A549 (cell line): ENCODE measurements at places on chromosomes 3 and 15. TPM values are rescaled to one million over a fixed set of nuclear protein-coding genes. Genes with fewer than 3 reads are reported as not detected.

DNA sequence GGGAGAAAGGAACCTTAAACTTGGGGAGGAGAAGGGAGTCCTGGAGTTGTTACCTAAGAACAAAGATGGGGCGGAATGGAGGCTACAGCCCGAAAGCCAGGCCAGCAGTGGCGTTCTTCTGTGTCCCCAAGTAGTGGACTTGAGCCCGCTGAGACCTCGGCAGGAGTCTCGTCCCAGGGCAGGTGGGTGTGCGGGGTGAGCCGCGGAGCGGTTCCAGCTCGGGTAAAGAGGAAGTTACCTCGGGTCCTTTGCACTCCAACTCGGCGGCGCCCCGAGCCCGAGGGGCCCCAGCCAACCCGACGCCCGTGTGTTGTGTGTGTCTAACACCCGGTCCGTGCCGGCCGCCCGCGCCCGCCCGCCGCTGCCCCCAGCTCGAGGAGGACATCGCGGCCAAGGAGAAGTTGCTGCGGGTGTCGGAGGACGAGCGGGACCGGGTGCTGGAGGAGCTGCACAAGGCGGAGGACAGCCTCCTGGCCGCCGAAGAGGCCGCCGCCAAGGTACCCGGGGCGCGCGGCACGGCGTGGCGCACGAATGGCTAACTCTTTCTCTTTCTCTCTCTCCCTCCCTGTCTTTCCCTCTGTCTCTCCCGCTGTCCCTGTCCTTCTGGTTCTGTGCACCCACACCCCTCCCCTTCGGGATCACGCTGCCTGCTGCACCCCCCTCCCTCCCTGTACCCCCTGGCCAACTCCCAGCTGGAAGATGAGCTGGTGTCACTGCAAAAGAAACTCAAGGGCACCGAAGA lies 959 bp downstream of the TPM1 start:
- DNase-seq: no peak

DNA sequence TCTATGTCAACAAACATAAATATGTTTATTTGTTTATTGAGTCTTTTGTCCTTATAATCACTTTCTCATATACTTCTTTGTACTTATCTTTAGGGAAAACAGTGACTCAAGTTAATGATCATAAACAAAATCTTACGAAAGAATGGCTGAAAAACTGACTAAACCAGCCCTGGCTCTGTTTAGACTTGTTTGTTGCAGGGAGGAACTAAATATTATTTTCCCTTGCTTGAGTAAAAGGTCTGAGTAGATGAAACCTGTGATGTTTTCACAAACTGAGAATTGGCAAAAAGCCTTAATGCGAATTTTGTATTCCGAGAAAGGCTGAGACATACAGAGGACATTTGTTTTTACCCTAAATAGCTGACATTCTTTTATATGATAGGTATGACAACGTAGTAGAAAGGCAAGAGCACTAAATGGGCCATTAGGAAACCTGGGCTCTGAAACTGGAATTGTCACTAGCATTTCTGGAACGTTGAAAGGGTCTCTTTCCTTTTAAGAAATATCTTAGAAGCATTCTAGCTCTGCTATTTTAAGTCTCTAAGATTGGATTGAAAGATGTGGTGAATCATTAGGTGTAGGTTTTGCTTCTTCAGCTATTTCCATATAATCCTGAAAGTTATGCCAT lies 18.2 kb upstream of the CLDN16 start:
- no peak for DNase-seq

GRCh38 chr15:40471808-40472150 lies 995 bp downstream of the CHST14 start:
- no peak for DNase-seq

The SAMMSON gene
- polyA plus RNA-seq: not detected in 3 replicates

The ESYT3 gene
- polyA plus RNA-seq: 1.1 to 1.7 TPM (median 1.2 TPM) in 3 replicates
